ENCODE measurements at places on chromosomes 6 and 20. TPM values are rescaled to one million over a fixed set of nuclear protein-coding genes. Genes with fewer than 3 reads are reported as not detected.

DNA sequence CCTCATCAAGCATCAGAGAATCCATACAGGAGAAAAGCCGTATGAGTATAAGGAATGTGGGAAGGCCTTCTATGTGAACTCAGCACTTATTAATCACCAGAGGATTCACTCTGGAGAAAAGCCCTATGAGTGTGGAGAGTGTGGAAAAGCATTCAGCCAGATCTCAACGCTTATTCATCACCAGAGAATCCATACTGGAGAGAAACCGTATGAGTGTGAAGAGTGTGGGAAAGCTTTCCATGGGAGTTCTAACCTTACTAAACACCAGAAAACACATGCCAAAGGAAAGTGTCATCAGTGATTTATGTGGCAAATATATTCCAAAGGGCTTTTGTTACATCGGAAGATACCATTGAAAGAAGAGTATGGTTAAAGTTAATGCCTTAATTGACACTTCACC is 25.4 kb downstream of the ZKSCAN8 start:
- H3K27me3 ChIP-seq, result peaks cover 13% of the 10 kb centered on the region
- no peak overlapping the region for H3K4me3 ChIP-seq
- H3K4me1 ChIP-seq, result peaks cover 5% of the 10 kb centered on the region
- H3K27ac ChIP-seq, result no peak overlapping the region

Gene WFDC12
- not detected for total RNA-seq

Gene TBX18
- 10.1 TPM for total RNA-seq

DNA sequence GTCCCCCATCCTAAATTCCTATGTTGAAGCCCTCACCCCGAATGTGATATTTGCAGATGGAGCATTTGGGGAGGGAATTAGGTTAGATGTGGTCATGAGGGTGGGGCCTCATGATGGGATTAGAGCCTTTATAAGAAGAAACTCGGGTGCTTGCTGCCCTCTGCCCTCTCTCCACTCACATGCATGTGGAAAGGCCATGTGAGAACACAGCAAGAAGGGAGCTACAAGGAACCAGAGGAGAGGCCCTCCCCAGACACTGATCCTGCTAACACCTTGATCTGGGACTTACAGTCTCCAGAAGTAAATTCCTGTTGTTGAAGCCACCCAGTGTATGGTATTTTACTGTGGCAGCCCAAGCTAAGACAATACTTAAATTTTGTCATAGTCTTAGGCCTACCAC is 69.6 kb upstream of the TULP1 start:
- H3K27me3 ChIP-seq, result no peaks in the 10 kb centered on the region
- DNase-seq, result no peak
- no peaks in the 10 kb centered on the region for H3K36me3 ChIP-seq
- H3K27ac ChIP-seq, result no peak overlapping the region
- no peak overlapping the region for H3K4me3 ChIP-seq
- peaks cover 5% of the 10 kb centered on the region for H3K4me1 ChIP-seq

Measured in mesothelial cell of epicardium (in vitro differentiated cells).